ENCODE measurements at places on chromosomes 6 and 20. TPM values are rescaled to one million over a fixed set of nuclear protein-coding genes. Genes with fewer than 3 reads are reported as not detected.

The FBXL4 gene
- total RNA-seq = 15.7 TPM

- peak; percentile 7 for DNase-seq
Observed at GRCh38 chr6:156150391-156150790, 626.8 kb upstream of the ARID1B start.

DNA sequence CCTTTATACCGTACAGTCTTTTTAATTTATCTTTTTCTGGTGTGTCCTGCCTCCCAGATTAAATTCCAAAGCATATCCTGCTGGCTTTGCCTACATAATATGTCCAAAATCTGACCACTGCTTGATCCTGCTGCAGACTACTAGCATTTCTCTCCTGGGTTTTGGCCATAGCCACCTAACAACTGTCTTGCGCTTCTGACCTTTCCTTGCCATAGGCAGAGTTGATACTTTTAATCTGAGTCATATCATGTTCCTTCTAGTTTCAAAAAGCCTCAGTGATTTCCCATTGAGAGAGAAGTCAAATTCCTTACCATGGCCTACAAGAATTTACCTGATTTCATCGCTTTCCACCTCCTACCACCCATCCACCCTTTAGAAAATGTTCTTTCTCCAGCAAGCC lies 104.8 kb downstream of the BCKDHB start:
- DNase-seq = no peak

The FITM2 gene
- 8.1 TPM for total RNA-seq

DNA sequence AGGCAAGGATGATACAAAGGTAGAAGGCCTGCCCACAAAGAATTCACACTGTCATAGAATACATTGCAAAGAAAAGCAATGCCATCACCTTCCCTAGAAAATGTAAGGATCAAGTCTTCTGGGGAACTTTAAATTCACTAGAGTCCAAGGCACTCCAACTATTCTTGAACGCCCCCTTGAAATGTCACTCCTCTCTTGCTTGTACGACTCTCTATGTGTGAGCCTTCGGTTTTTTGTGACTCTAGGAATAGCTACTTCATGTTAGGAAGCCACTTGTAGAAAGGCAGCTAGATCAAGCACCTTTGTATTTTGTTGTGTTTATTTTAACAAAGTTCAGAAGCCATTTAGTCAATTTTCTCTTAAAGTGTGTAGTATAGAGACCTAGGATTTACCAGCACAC lies 159.2 kb upstream of the ARID1B start:
- no peak for DNase-seq

The APMAP gene
- 75.3 TPM for total RNA-seq

DNA sequence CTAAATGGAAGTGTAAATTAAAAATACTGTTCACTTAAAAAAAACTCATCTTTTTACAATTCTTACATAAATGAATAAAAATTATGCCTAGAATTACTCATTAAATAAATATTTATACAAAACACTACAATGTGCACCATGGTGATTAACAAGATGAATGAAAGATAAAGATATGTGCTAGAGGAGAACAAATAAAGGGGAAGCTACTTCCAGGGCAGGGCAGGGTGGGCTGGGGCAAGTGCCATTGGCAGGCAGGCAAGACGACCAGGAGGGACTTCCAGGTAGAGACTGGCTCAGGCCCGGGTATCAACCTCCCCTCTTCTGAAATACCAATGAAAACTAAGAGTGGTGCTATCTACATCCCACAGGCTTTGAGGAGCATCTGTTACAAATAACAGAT lies 20.4 kb downstream of the PREP start:
- DNase-seq = no peak

DNA sequence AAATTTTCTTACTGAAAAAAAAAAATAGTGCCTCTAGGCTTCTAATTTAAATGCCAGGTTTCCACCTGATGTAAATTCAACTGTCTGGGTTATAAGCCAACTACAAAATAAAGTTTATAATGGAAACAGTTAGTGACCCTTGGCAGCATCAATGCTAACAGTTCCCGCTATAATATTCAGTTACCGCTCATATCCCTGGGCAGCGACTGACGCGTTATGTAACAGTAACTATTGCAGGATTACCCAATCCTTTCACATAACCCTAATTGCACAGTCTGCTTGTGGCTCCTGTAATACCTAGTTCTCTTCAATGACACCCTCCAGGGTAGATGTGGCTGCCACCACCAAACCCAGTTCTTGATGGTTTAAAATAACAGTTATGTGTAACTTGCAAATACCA lies 208.6 kb downstream of the MOXD1 start:
- no peak for DNase-seq

DNA sequence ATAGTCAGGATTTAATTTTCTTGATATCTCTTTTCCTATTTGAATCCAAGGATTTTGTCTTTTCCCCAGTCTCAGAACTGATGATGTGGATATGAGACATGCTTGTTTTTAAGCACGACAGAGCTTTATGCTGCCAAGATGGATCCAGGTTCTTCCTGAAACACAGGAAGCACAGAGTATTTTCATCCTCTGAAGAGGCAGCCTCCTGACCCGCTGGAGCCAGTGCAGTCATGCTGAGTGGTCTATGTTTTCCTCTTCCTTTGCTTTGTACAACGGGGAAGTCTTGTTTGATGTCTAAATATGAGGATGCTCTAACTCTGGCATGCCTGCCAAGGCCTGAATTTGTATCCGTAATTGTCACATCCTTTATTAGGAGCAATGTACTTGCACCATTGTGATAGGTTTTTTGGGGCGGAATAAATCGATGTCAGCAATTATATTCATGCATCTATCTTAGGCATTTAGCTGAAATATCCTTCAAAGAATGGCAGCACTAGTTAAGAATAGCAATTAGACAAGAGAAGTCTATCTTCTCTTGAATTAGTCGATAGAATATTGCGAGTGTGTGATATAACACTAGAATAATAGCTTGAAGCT lies 407.1 kb upstream of the JAG1 start:
- DNase-seq = no peak

DNA sequence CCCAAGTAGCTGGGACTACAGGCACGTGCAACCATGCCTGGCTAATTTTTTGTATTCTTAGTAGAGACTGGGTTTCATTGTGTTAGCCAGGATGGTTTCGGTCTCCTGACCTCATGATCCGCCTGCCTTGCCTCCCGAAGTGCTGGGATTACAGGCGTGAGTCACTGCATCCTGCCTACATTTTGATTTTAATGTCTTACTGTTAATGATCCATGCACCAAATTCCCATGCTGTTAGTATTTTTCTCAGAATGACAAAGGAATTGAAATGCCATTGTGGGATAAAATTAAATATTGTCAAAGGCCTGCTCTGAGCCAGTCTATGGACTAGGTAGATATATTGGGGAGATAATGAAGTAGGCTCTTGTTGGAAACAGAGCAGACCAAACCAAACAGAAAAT lies 28.2 kb downstream of the CBFA2T2 start:
- DNase-seq = peak; percentile 85

GRCh38 chr6:25927178-25927577 lies 3.3 kb downstream of the SLC17A2 start:
- no peak for DNase-seq

DNA sequence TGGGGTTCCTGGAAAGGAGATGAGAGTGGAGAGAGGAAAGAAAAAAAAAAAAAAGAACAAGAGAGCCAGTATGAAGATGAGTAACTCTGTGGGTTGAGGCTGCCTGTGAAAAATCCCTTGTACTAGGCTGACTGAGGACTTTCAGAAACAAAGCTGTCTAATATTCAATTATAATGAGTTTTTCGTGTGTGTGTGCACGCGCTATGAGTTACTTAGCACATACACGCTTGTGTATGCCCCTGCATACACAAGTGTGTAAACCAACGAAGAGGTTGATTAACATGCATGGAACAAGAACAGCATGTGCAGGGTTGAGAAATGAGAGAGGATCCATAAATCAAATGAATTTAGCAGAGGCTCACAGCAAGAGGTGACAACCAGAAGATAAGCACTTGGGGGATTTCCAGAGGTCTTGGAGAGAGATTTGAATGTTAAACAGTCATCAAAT lies 4.8 kb upstream of the RBPJL start:
- DNase-seq = no peak

The ZSCAN23 gene
- total RNA-seq = 4.7 TPM

GRCh38 chr20:62952373-62952967 lies at the start of gene SLC17A9:
TSS of gene SLC17A9 (plus strand) at chr20:62952709. CDS start at chr20:62952831, 122 bp downstream.
- DNase-seq = no peak

- no peak for DNase-seq
Observed at GRCh38 chr6:120960761-120961160, 373.5 kb downstream of the TBC1D32 start.

DNA sequence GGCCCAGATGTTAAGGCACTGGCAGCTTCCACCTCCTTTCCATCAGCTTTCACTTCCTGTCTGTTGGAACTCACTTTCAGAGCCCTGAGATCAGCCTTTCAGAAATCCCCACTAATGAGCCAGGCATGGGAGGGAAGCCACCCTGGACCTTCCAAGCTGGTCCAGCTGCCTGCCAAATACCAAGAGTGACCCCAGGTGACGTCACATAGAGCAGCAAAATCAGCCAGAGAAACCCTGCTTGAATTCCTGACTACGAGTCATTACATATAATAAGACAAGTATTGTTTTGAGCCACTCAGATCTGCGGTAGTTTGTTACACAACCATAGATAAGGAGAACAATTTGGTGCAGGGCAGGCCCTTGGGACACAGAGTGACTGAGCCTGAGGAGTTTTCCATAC lies 556.0 kb upstream of the JAG1 start:
- peak; percentile 49 for DNase-seq

The OR2J1 gene
- total RNA-seq = not detected

DNA sequence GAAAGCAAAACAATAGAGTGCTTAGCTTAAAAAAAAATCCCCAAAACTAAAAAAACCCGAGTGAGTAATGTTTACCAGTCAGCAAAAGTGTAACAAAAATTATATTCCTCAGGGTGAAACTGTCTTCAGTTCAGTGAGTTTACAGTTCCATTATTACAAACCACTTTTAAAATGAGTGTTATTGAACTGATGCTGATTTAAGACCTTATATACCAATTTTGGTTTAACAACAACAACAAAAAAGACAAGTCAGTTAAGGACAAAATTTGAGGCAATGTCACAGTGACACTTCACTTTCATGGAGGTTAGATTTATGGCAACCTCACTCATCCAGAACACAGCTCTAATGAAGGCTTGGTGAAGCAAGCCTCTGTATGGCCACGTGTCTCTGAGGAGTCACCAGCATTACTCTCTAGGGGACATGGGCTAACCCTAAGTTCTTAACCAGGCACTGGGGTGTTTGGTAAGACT lies 630.8 kb downstream of the PHF3 start:
- no peak for DNase-seq

The HLA-DQA1 gene
- not detected for total RNA-seq

DNA sequence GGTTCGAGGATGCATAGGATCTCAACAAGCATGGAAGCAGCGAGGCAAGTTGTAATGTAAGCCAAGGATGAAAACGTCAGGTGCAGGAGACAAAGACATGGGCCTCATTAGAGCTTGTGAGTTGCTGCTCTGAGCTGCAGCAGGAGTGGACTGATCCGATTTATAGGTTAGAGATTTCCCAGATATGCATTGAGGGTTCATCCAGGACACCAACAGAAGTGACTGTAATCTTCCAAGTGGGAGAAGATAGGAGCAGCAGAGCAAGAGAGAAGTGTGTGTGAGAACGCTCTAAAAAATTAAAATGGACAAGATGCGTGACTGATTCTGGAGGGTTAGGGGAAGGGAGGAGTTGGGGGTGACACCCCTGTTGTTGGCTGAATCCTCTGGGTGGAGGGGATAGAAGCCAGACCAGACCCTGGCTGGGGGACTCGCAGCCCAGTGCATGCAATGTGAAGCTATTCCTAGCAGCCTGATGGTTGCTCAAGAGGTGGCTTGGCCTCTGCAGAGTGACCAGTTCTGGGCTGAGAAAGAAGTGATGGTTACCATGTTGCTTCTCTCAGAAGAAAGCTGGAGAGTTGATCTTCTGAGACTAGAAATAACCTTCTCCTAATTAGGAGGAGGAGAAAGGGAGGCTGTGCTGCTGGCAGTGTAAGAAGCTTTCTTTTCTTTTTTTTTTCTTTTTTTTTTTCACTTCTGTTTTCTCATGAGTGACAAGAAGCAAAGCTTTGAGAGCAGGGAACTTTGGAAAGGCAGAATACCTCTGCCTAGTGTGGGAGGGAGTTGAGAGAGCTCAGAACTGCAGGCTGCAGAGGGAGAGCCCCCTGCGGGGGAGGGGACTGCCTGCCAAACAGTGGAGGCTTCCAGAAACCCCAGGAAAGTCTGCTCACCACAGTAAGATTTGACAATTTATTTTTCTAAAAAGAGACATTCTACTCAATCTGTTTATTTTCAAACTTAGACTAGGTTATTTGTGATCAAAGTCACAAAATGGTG lies 116.9 kb downstream of the SLX4IP start:
- no peak for DNase-seq

The SLC22A2 gene
- total RNA-seq = not detected

The GLP1R gene
- total RNA-seq = not detected

- peak; percentile 30 for DNase-seq
Observed at GRCh38 chr6:111852725-111853124, 20.5 kb downstream of the FYN start.

- DNase-seq = peak; percentile 51
Observed at GRCh38 chr6:113634352-113635163, 222.6 kb upstream of the MARCKS start.

- peak; percentile 65 for DNase-seq
Observed at GRCh38 chr6:143675946-143676345, 1.8 kb upstream of the PHACTR2 start.

The SLC22A1 gene
- 1.4 TPM for total RNA-seq

DNA sequence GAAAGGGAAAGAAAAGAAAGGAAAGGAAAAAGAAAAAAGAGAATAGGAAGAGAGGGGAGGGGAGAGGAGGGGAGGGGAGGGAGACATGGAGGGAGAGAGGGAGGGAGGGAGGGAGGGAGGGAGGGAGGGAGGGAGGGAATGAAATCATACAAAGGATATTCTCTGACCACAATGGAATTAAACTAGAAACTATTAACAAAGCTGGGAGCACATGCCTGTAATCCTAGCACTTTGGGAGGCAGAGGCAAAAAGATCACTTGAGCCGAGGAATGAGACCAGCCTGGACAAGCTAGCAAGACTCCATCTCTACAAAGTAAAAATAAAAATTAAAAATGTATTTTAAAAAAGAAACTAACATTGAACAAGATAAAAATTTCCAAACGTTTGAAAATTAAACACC lies 62.8 kb downstream of the ILRUN start:
- DNase-seq = no peak

DNA sequence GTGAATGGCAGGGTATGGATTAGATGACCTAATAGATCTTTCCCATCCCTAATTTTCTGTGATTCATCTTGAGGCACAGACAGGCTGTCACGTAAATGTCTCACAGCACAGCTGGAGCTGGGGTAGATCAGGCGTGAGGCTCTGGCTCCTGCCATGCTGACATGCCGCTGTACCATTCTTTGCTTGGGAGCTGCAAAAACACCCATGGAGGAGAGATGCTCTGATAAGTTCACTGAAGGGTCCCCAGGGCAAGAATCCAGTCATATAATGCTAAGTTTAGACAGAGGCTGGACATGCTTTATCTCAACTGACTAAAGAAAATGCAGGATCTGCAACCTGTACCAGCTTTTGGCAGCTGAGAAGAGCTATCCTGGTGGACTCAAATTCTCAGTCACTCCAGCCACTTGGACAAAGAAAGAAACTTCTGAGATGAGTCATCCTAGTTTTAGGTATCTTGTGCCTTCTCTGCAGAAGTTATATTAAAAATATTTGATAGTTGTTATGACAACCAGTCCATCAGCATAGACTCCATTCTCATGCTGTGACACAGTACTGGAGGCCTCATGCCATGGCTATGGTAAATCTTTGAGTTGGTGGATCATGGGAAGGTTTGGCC lies 185.1 kb upstream of the RAB32 start:
- DNase-seq = peak; percentile 43

GRCh38 chr20:3901028-3901705 lies 12.0 kb downstream of the PANK2 start:
- no peak for DNase-seq

The SMLR1 gene
- not detected for total RNA-seq
